WTC11 (cell line): ENCODE measurements at places on chromosomes 13 and 19. TPM values are rescaled to one million over a fixed set of nuclear protein-coding genes. Genes with fewer than 3 reads are reported as not detected.

ZNF555 gene
- 6.6 to 7.2 TPM (median 6.6 TPM) in 3 replicates for total RNA-seq

CEACAM19 gene
- total RNA-seq: 1.9 to 2.9 TPM (median 2.3 TPM) in 3 replicates

ZNF486 gene
- 20.7 to 22.3 TPM (median 20.8 TPM) in 3 replicates for total RNA-seq

IZUMO2 gene
- total RNA-seq: 1.0 to 3.5 TPM (median 2.4 TPM) in 3 replicates

CCDC169 gene
- total RNA-seq: 36.8 to 41.8 TPM (median 39.8 TPM) in 3 replicates

ATP1A3 gene
- 28.2 to 34.2 TPM (median 30.9 TPM) in 3 replicates for total RNA-seq

WASF3 gene
- 26.8 to 33.7 TPM (median 32.6 TPM) in 3 replicates for total RNA-seq

ZNF616 gene
- 27.2 to 34.6 TPM (median 28.8 TPM) in 3 replicates for total RNA-seq

CABP5 gene
- total RNA-seq: not detected in 3 replicates

ZNF709 gene
- total RNA-seq: 3.0 to 3.8 TPM (median 3.4 TPM) in 3 replicates

NLRP7 gene
- total RNA-seq: 4.1 to 6.8 TPM (median 5.0 TPM) in 3 replicates

ZNF578 gene
- total RNA-seq: 21.1 to 26.6 TPM (median 21.9 TPM) in 3 replicates

B3GNT8 gene
- total RNA-seq: 0.96 to 2.3 TPM (median 1.2 TPM) in 3 replicates

ENOX1 gene
- 0.09 to 0.26 TPM (median 0.16 TPM) in 3 replicates for total RNA-seq

PCDH8 gene
- total RNA-seq: 0.92 to 1.2 TPM (median 1.0 TPM) in 3 replicates

CEACAM20 gene
- total RNA-seq: not detected in 3 replicates

CLEC11A gene
- total RNA-seq: 7.6 to 9.5 TPM (median 8.2 TPM) in 3 replicates

EDNRB gene
- 55.8 to 142 TPM (median 142 TPM) in 3 replicates for total RNA-seq

ZNF524 gene
- total RNA-seq: 5.5 to 6.3 TPM (median 5.5 TPM) in 3 replicates

SIGLEC5 gene
- 0.15 TPM in 1 of 3 replicates, not detected in the others for total RNA-seq

NLRP11 gene
- total RNA-seq: not detected in 3 replicates

CYP2F1 gene
- total RNA-seq: 0.24 to 1.3 TPM (median 0.30 TPM) in 3 replicates

ZNF554 gene
- 5.7 to 6.2 TPM (median 6.1 TPM) in 3 replicates for total RNA-seq

CFD gene
- 1.7 to 2.7 TPM (median 2.5 TPM) in 3 replicates for total RNA-seq

STOML3 gene
- not detected in 3 replicates for total RNA-seq

INAFM1 gene
- 7.0 to 8.1 TPM (median 7.3 TPM) in 3 replicates for total RNA-seq

GJB6 gene
- total RNA-seq: not detected in 3 replicates

TMEM255B gene
- total RNA-seq: 4.7 to 5.9 TPM (median 4.8 TPM) in 3 replicates

ZNF317 gene
- 36.8 to 38.7 TPM (median 38.4 TPM) in 3 replicates for total RNA-seq

PINLYP gene
- total RNA-seq: 6.4 to 11.3 TPM (median 10.6 TPM) in 3 replicates

CDX2 gene
- 0.09 to 0.44 TPM (median 0.11 TPM) in 3 replicates for total RNA-seq

TNFSF13B gene
- total RNA-seq: 0.39 TPM in 1 of 3 replicates, not detected in the others

FRY gene
- total RNA-seq: 4.3 to 5.3 TPM (median 4.8 TPM) in 3 replicates

FAM187B gene
- total RNA-seq: 0.16 to 0.20 TPM in 2 of 3 replicates, not detected in the other

SIGLEC12 gene
- total RNA-seq: not detected in 3 replicates

GJA3 gene
- total RNA-seq: 0.48 to 0.85 TPM (median 0.82 TPM) in 3 replicates

OR10H1 gene
- total RNA-seq: not detected in 3 replicates

HCN2 gene
- 8.0 to 9.2 TPM (median 8.1 TPM) in 3 replicates for total RNA-seq

DZIP1 gene
- total RNA-seq: 31.0 to 33.5 TPM (median 32.0 TPM) in 3 replicates

ZNF628 gene
- 14.0 to 23.6 TPM (median 17.8 TPM) in 3 replicates for total RNA-seq

LAIR1 gene
- total RNA-seq: 0.18 to 0.60 TPM (median 0.37 TPM) in 3 replicates

PCSK4 gene
- total RNA-seq: 18.6 to 22.4 TPM (median 21.5 TPM) in 3 replicates

RASAL3 gene
- total RNA-seq: 1.2 to 2.3 TPM (median 1.6 TPM) in 3 replicates

CYP2A6 gene
- total RNA-seq: 0.25 to 0.80 TPM (median 0.28 TPM) in 3 replicates

RASL11A gene
- 2.5 to 3.8 TPM (median 3.5 TPM) in 3 replicates for total RNA-seq

CCNE1 gene
- total RNA-seq: 34.4 to 36.0 TPM (median 35.0 TPM) in 3 replicates

CYP4F12 gene
- not detected in 3 replicates for total RNA-seq

PEG3 gene
- 0.27 to 0.83 TPM (median 0.32 TPM) in 3 replicates for total RNA-seq

C19orf44 gene
- total RNA-seq: 3.4 to 4.8 TPM (median 4.1 TPM) in 3 replicates

TMEM145 gene
- total RNA-seq: 6.9 to 7.1 TPM (median 7.0 TPM) in 3 replicates
